NCI-H774 (cell line): ENCODE measurements at places on chromosomes 6 and 20.

DNA sequence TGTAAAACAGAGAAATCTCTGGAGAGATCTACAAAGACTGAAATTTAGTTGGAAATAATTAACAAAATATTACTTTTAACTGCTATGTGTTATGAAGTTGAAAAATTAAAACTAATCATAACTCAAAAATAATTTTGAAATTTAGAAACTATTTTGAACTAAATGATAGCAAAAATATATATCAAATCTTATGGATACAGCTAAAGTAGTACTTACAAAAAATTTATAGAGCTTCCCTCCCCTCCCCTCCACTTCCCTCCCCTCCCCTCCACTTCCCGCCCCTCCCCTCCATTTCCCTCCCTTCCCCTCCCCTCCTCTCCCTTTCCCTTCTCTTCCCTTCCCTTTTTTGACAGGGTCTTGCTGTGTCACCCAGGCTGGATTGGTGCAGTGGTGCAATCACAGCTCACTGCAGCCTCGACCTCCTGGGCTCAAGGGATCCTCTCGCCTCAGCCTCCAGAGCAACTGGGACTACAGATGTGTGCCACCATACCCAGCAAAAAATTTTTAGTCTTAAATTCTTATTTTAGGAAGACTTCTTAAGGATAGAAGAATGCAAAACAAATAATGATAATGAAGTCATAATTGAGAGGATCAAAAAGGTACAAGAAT lies 87.2 kb upstream of the RGS17 start:
- no peak for DNase-seq

DNA sequence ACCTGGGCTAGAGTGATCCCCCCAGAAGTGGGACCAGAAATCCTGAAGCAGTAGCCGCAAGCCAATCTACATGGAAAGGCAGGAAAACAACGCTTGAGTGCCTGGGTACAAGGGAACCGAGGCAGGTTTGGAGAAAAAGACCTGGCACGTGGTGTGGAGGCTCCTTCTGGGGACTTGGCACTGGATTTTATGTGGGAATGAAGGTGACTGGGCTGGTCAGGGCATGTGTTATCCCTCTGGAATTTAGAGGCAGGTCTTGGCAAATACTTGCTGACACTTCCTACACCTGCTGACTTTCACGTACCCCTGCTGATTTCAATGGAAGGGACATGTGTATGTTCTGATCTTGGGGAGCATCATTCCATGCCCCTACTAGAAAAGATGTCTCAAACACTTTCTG lies 25.0 kb upstream of the FAM217A start:
- no peak for DNase-seq

DNA sequence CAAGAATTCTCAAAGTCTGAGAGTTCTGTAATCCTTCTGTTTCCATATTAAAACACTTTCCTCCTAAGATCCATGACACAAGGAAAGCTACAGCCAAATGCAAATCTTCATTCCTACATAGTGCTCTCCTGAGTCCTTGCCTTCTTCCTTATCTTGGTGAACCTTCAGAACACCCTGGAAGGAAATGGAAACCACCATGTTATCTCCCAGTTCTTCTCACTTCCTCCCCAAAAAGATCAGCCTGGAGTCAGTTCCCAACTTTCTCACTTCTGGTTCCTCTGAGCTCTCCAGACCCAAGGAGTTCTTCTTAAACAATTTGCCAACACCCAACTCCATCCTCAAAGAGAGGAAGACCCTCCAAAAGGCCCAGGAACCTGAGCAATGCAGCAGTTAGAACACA lies 193.3 kb upstream of the CCN2 start:
- DNase-seq, result no peak

GRCh38 chr20:52482044-52482443 lies 290.5 kb upstream of the ZFP64 start:
- DNase-seq, result no peak

- no peak for DNase-seq
Measured at GRCh38 chr6:55009131-55009530, 162.6 kb downstream of the FAM83B start.

DNA sequence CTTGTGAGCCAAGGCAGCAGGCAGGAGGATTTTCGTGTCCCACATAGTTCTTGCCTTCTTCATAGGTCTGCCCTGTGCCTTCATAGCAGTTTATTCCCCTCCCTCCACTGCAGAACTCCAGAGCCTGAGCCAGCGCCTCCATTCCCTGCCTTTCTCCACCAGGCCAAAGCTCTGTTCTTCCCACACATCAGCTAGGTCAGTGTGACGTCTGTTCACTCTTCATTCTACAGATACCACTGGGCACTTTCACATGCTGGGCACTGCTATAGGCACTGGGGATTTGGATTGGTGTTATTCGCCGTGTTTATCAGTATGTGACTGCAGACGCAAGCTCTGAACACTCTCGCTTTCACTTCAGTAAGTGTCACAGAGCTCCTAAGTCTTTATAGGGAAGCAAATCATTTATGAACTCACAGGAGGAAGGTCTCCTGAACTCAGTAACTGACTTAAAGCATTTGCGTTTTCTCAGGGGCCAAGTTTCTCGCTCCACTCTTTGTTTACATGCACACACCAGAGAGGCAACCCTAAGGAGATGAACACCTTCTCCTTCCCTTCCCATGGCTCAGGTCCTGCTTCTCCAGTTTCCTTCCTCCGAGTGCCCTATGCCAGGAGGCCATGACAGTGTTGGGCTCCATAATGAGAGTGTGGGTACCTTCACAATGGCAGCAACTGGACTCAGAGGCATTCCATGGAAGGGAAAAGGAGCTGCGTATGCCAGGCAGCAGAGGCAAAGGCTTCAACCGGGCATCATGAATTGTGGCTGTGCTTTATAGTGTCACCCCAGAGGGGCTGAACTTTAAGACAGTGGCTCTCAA lies 6.3 kb upstream of the APMAP start:
- no peak for DNase-seq
